SW480 (cell line): ENCODE measurements at places on chromosomes 11 and 22.

DNA sequence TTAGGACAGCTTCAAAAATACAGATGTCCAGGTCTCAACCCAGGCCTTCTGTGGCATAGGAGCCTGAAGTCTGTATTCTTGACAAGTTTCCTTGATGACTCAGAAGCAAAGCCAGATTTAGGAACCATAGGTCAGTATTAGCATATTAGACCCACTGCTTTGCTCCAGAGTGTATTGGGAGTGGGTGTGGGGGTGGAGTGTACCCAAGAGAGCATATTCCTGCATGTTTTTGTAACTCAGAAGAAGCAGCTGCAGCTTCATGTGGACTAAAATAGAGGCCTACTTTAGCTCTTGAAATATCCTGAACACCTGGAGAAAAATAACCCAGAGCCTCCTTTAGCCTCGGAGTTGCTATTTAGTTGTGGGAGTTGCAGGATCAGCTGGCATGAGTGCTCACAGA is 106.7 kb downstream of the CCDC81 start:
- DNase-seq, result no peak

DNA sequence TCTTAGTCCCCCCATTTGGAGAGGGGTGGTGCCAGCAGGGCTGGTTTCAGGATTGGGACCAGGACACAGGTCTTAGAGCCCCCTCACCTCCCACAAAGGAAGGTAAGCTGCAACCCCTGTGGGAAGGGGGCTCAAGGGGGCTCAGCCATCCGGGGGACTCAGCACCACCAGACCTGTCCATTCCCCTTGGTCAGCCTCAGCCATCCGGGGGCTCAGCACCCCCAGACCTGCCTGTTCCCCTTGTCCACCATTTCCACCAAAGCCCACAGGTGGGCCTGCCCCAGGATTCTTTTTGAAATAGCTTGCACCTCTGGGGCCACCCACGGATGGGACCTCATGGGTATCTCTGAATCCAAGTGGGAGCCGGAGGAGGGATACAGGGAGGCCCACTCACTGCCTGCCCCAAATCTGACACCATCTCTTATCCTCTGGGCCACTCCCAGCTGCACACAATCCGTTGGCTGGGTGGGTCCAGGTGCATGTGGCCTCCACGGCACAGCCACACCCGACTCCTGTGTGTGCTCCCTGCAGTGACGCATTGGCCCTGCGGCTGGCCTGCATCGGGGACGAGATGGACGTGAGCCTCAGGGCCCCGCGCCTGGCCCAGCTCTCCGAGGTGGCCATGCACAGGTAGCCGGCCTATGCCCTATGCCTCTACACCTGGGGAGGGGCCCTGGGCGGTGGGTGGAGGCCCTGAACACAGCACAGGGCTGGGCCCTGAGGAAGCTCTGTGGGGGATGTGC is 15.9 kb downstream of the MCAT start:
- peak; percentile 94 for DNase-seq

- DNase-seq, result no peak
These were observed 2.2 kb downstream of the TCIRG1 start for GRCh38 chr11:68040957-68041591.

- DNase-seq, result no peak
These were observed 60.0 kb upstream of the AMOTL1 start for GRCh38 chr11:94708176-94708575.

GRCh38 chr11:112247201-112247600 is 13.5 kb downstream of the PLET1 start:
- DNase-seq, result no peak

DNA sequence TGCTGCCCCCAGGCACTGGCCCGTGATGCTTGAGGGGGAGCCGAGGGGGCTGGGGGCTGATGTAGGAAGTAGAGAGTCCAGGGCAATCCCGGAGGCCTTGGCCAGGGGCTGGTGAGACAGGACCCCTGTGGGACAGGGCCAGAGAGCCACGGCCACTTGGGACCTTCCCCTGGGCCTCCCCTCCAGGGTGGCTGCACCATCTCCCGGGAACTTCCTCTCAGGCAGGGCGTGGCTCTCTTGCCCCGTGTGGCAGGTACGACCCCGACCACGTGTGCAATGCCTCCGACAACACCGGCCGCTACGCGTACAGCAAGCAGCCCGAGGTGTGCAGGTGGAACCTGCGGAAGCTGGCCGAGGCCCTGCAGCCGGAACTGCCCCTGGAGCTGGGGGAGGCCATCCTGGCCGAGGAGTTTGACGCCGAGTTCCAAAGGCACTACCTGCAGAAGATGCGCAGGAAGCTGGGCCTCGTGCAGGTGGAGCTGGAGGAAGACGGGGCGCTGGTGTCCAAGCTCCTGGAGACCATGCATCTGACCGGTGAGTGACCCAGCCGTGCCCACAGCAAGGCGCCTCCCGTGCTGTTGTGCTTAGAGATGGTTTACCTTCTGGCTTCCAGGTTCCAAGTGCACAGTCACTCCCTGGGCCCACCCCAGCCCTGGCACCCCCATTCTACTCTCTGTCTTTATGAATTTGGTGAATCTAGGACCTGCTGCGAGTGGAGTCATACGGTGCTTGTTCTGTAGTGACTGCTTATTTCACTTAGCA is 9.7 kb downstream of the SELENOO start:
- DNase-seq, result no peak

GRCh38 chr11:47917599-47918369 is 62.6 kb upstream of the PTPRJ start:
- DNase-seq, result peak; percentile 84

DNA sequence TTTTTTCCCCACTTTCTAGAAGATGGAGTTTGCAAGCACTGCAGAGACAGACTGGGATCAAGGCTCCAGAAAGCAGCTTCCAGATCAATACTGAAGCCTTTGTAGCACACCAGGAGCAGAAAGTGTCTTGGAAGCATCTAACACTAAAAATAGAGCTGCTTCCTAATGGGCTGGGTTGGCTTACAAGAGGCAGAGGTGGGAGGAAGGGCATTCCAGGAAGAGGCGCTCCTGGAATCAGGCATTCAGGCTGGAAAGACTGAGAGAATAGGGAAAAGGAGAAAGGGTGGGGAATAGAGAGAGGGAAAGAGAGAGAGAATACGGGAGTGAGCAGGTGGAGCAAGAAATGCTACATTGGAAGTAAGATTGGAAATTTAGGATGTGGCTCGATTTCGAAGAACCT is 395.9 kb downstream of the OPCML start:
- DNase-seq, result no peak

GRCh38 chr22:41048791-41049717 is 43.3 kb upstream of the EP300 start:
- DNase-seq, result peak; percentile 47

- DNase-seq, result no peak
These were observed 435 bp upstream of the TAF6L start for GRCh38 chr11:62770778-62771143.

DNA sequence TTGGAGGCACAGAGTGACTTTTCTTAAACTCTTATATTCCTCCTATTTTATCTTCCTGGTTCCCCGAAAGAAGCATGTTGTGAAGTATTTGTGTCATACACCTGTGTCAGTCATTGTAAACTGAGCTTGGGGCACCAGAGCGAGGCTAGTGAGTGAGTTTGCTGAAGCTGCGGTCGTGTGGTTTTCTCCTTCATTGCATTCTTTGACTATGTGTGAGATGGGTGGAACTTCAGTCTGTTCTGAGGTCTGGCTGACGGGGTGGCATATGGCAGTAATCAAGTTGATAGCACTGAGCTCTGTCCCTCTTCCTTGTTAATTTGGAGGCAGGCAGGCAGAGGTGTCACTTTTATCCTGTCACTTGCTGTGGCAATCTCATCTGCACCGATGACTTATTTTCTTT is 4.2 kb downstream of the VPS26B start:
- DNase-seq, result no peak

GRCh38 chr11:62816557-62816956 is 11.3 kb upstream of the NXF1 start:
- no peak for DNase-seq

DNA sequence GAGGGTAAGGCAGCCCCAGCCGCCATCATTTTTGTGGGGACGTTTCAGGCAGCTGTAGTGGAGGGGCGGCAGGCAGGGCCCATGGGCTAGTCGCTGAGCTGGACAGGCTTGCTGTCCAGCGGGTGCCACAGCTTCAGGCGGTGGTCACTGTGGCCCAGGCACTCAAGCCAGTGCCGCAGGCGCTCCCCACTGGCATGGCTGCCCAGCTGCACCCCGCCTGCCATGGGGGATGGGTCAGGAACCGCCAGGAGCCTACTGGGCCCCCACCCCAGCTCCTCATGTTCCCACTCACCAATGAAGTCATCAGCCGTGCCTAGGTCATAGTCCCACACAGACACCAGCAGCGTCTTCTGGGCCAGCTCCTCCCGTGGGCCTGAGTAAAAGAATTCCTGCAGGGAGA is 6.0 kb downstream of the NDUFV1 start:
- no peak for DNase-seq

DNA sequence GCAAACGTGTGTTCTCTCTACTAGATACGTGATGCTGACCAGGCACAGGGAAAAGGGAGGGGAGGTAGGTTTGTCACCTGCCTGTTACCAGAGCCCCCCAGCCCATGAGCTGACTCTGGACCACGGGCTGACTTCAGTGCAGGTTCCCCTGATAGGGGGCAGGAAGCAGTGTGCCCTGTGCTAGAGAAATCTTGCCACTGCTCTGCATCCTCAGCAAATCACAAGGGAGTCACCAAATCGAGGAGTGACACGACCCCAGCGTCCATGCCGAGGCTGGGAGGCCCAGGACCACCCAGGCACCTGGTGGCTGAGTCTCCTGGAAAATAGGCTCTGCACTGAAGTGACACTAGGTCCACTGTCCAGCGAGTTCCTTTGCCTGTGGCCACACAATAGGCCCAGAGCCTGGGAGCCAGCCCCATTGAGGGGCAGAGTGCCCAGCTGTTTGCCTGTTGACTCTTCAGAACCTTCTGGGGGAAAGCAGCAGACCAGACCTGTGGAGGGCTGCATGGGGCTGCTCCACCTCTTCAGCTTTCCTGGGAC is 99.3 kb downstream of the CTTN start:
- DNase-seq, result no peak

DNA sequence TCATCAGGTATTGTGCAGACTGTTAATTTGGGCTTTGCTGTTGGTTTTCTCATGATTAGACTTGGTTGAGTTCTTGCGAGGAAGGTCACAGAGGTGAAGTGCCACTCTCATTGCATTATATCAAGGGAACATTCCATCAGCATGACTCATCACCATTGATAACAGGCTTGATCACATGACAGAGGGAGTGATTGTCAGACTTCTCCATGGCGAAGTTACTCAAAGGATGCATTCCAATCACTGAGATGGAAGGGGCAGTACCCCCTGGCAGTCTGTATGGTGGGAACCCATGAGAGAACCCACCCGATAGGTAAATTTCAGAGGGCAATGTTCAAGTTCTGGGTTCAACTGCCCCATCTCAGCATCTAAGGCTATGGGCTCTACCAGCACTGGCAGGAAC is 19.4 kb upstream of the P2RY2 start:
- DNase-seq, result peak; percentile 70

- DNase-seq, result peak; percentile 12
These were observed 72.3 kb downstream of the SHANK2 start for GRCh38 chr11:71179877-71180605.

- no peak for DNase-seq
These were observed 7.3 kb downstream of the OAF start for GRCh38 chr11:120217941-120218694.

DNA sequence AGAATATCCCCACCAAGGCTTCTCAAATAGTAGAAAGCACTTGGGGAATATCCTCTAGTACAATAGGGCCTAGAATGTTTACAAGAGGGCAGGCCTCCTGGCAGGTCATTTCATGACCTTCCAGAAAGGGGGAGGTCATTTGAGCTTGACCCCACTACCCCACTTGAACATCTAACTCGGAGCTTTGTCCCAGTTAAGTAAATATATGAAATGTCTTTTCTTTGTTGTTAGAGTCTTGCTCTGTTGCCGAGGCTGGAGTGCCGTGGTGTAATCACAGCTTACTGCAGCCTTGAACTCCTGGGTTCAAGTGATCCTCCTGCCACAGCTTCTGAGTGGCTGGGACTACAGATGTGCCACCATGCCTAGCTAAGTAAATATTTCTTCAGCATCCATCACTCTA is 108.4 kb downstream of the ABTB2 start:
- DNase-seq, result no peak

DNA sequence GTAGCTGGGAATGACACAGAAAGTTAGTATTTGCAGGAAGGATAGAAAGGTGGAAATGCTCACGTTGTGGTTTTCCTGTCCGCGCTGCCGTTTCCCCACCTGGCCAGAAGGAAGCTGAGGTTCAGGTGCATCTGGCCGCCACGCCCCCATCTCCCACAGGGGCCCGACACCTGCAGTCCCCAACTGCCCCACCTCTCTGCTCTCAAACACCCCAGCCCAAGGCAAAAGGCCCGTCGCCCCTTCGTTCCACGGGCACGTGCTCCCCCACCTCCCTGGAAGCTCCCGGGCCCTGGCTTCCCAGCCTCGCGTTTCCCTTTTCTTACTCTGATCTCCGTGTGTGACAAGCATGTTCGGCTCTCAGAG is 985.1 kb downstream of the BRD1 start:
- peak; percentile 45 for DNase-seq

- no peak for DNase-seq
These were observed 57.6 kb upstream of the BLID start for GRCh38 chr11:122173587-122173986.

- no peak for DNase-seq
These were observed 3.7 kb downstream of the PHRF1 start for GRCh38 chr11:579830-580601.

DNA sequence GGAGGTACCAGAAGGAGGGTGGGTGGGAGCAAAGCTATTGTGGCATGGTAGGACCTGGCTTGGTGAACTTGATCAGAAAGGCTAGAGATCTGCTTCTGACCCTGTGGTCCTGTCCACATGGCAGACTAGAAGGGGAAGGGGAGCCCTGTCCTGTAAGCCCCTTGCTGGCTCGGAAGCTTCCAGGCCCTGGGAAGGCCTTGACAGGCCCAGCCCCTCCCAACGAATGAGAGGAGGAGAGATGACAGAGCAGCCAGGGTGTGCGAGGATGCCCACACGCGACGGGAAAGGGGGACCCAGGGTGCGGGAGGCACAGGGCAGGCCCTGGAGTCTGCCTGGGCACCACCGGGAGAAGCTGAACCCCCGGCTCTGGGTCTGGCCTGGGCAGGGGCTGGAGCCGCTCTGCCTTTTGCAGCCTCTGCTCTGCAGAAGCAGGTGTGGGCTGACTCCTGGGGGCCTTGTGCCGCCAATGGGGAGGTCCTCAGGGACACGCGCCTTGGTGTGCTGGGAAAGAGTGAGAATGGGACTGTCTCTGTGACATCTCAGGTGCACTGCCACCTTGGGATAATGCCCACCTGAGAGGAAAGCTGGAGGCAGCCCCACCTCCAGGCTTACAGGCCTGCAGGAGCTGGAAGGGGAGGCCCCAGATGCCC is 1447.5 kb downstream of the BRD1 start:
- no peak for DNase-seq
